ENCODE measurements at places on chromosomes 2 and 18.

DNA sequence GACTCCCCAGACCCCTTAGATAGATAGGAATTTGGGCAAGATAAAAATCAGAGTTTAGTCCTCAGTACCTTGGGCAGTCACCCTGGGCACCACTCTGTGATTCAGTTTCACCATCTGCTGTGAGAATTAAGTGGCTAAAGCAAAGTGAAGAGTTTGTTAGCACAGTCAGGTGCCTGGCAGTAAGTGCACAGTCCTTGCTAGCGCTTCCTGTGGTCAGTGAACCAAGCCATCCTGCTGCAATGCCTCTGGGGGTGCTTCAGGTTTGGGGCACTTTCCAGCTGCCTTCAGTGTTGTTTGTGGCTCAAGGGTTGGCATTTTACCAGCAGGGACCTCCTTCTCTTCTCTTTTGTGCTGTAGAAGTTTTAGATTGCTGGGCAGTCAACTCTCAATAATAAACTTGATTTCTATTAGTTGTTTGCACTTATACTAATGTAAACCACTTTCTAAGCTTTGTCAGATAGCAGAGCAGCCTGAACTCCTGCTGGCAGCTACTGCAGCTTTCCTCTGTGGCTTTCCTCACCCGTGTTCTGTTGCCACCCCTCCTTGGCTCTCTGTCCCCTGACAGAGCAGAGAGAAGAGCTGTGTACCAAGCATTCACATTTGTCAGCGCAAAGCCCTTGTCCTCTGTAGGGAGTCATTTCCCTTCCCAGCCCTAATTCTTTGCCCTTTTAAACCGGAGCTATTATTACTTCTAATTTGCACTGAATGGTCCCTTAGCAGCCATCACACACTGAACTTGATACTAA is 48.4 kb upstream of the RMP24 start:
- no peak for DNase-seq

- no peak for DNase-seq
These were observed 4.4 kb downstream of the ADCYAP1 start for GRCh38 chr18:908758-909724.

DNA sequence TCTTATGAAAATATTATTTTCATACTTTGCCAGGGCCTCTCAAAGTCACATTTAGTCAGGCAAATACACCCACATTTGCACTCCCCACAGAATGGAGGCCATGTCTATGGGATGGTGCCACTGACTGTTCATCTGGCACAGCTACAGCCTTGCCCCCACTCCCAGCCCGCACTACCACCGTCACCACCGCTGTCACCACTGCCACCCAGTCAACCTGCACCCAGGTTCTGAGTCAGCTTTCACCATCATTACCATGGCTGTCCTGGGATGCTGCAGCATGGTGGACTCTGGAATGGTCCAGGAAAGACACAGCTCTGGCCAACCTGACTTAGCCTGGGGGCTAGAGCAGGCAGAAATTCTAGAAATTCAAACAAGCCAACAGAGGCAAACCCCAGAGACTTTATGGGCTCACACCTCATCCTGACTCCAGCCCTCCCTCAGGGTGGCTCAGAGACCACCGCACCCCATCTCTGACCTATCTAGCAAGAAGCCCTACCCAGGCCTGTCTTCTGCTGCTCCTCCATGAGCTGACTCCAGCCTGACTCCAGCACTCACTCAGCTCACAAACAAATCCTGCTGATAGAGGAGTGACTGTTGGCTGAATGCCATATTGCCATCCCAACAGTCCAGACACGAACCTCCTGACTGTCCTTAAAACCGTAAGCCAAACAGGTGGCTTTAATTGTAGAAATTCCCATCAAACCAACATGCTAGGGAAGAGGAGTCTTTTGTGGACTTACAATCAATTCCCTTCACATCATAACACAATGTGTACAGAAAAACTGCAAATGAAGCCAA is 28.0 kb downstream of the DNER start:
- no peak for DNase-seq

DNA sequence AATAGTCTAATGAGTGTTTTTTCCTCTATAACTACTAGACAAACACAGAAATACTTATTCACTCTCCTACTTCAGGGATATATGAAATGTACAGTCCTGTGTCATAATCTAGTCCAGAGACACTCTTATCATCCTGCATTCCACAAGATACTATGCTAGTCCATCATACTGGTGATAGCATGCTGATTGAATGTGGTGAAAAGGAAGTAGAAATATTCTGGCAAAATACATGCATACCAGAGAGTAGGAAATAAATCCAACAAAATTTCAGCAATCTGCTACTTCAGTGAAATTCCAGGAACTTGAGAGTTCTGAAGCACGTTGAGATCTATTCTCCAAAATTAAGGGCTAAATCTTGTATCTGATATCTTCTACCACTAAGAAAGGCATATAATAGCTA is 353.9 kb downstream of the PID1 start:
- no peak for DNase-seq

DNA sequence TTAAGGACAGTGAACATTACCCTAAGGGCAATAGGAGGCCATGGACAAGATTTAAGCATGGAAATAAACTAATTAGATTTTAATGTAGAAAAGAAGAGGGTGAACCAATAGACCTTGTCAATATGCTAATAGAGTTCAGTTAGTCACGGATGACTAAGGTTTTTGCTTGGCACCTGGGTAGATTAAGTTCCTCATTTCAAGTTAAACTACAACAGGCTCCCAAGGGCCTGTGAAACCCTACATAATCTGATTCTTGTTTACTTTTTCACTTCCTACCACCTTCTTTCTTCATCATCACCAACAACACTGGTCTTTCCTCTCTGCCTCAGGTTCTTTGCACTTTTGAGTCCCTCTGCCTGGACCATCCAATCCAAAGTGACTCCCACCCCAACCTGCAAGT is 14.8 kb downstream of the SP110 start:
- DNase-seq = no peak

- no peak for DNase-seq
These were observed 93.6 kb upstream of the TMEFF2 start for GRCh38 chr2:192288295-192288694.
